ENCODE measurements at places on chromosomes 2 and 18.
A peak's percentile ranks its signal among the peaks of the same experiment; 100 is the strongest.

GRCh38 chr2:203246646-203247045 lies 7.8 kb downstream of the CYP20A1 start:
- no peak for DNase-seq

GRCh38 chr2:177397481-177398289 lies 5.1 kb downstream of the AGPS start:
- no peak for DNase-seq

GRCh38 chr2:160584972-160585494 lies 91.4 kb upstream of the RBMS1 start:
- DNase-seq: no peak

DNA sequence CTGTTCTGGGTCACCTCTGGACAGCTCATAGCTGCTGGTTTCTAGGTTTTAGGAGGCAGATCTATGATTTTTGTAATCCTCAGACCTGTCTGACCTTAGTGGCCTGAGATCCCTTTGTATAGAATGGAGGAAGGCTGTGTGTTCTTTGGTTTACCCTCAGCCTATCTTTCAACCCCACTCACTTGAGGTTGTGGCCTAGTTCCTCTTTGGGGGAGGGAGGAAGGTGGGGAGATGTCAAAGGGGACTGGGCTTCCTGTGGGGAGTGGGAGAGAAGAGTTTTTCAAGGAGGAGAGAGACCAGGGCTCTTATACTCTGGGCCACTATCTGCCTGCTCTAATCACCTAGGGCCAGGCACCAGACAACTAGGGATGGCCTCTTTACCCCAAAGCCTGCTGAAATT lies 28.5 kb downstream of the SEMA4F start:
- DNase-seq: no peak

GRCh38 chr2:153388246-153388645 lies 90.3 kb downstream of the RPRM start:
- DNase-seq: no peak

GRCh38 chr2:160952464-160953254 lies 207.6 kb upstream of the TANK start:
- peak; percentile 25 for DNase-seq

- DNase-seq: no peak
Observed at GRCh38 chr2:72159211-72159993, 11.7 kb upstream of the CYP26B1 start.

- DNase-seq: no peak
Observed at GRCh38 chr18:58639751-58640427, 11.0 kb upstream of the ALPK2 start.

DNA sequence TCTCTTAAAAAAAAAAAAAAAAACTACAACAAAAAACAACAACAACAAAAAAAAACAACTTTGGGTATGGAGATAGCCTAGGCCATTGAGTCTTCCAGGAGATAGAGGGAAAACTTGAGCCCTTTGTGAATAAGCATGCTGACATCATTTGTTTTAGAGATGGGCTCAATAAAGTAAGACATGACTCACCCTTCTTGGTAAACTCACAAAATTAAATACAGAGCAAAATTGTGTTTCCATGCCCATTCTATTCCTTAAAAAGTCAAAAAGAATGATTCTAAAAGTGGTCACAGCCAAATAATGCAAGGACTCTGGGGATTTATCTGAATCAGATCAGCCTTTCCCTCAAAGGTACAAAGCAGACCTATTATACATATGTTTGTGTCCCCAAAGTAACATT lies 117.4 kb downstream of the ETAA1 start:
- no peak for DNase-seq

DNA sequence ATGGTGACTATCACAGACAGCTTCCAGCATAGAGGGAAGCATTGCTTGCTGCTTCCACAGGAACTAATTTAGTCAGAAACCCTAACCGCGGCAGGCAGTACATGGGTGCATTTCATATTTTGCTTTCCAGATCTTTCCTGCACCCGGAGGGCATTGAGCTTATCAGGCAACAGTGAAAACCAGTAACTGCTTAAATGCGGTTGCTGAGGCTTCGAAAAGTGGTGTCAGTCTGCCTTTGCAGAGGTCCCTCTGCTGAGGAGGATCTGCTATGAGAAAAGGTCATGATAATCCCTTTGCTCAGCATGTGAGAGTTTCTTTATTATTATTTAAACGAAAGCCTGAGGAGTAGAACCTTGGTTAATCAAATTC lies 44.6 kb upstream of the ROCK2 start:
- DNase-seq: no peak

DNA sequence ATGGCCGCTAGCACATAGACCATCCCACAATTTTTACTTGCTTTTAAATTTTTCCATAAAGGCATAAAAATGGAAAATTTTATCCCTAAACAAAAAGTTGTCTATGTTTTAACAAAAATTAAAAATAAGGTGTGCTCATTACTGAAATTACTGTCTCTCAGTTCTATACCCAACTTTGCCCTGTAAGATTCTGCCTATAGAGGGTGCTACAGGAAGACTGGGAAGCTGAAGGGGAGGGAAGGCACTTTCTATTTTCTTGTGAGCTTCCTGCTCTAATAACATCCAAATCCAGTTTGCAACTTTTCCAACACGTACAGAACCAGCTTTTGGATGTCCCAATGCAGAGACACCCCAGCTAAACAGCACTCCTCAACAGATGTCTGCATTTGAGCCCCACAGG lies 666.9 kb downstream of the PLCL1 start:
- DNase-seq: no peak

GRCh38 chr18:10519366-10519765 lies 6.5 kb upstream of the NAPG start:
- DNase-seq: no peak

DNA sequence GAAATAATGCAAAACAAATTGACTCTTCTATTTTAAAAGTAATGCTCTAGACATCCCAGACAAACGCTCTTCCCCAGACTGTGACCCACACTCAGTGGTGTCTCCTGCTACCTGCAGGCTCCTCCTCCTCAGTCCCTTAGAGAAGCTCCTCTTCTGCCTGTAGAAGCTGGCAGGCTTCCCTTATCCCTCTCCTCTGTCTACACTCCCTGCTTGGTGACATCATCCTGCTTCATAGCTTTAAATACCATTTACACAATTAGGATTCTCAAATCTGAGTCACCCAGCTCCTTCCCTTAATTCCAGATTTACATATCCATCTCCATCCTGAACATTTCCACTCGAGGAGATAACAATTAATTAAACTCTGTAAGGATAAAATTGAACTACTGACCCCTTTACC lies 167.9 kb downstream of the FBXO15 start:
- no peak for DNase-seq

- DNase-seq: no peak
Observed at GRCh38 chr2:81942876-81943275, 1638.3 kb upstream of the LRRTM1 start.

DNA sequence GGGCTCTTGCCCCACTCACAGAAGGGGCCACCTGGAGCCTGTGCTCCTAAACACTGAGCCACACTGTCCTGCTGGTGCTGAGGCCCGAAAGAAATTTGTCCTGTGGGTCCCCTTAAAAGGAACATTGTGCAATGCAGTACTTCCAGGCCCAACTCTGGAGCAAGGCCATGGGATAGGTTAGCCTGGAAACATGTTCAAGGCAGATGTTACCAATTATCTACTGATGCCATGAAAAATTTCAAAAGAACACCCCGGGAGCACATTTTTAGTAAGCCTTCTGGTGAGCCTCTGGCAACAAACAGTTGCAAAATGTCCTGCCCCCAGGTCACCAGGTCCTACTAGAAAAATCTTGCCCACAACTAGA lies 12.3 kb upstream of the PTMA start:
- DNase-seq: peak; percentile 77
